Stimulated activated CD8-positive, alpha-beta memory T cell treated with anti-CD3 and anti-CD28 coated beads, Interleukin-12 subunit alpha, Interleukin-12 subunit beta, amount 100 ng/mL, for 4 hours (primary cell): ENCODE measurements at places on chromosomes 7 and 10.

DNA sequence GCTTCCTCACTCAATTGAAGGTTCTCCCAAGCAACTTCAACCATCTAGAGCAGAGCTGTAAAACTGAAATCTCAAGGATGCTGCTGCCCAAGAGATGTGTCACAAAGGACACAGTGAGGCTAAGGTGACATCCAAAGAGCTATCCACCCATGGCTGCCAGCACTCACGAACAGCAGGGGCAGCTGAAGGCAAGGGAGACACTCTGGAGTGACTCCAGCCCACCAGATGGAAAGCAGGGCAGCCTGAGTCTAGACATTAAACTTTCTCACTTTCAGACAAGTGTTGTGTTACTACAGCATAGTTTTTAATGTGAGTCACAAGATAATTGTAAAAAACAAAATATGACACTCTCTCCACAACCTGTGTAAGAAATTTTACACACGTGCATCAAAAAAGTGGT is 113.5 kb downstream of the LARP4B start:
- no peak for DNase-seq

GRCh38 chr7:123725586-123726171 is 23.1 kb downstream of the WASL start:
- no peak for DNase-seq

- no peak for DNase-seq
Observed at GRCh38 chr10:109875828-109876821, 47.2 kb downstream of the XPNPEP1 start.

DNA sequence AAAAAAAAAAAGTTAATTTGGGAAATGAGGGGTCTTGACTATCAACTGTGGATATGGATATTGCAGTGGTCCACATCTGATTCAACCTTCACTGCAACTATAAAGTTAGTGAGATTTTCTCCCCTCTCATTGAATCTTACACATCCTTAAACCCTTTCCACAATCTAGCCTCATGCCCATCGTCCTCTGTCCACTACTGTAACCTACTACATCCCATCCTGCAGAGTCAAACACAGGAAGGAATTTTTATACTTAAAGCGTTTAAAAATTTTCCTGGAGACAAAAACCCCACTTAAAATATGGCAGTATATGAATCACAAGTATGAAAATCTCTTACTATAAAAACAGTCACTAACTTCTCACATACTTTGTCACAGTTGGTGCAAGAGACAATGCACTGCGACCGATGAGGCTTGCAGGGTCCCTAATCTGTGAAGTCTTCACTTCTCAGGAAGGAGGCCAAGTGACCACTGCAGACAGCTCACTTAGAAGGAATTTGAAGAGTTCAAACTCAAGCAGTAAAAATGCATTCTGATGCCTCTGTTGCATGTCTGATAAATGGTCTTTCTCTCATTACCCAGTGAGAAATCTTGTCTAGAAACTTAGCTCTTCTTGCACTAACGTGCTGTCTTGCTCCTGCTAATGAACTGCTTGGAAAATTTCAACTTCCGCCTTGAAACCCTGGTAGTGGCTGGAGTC is 50.3 kb upstream of the ST8SIA6 start:
- DNase-seq: no peak

DNA sequence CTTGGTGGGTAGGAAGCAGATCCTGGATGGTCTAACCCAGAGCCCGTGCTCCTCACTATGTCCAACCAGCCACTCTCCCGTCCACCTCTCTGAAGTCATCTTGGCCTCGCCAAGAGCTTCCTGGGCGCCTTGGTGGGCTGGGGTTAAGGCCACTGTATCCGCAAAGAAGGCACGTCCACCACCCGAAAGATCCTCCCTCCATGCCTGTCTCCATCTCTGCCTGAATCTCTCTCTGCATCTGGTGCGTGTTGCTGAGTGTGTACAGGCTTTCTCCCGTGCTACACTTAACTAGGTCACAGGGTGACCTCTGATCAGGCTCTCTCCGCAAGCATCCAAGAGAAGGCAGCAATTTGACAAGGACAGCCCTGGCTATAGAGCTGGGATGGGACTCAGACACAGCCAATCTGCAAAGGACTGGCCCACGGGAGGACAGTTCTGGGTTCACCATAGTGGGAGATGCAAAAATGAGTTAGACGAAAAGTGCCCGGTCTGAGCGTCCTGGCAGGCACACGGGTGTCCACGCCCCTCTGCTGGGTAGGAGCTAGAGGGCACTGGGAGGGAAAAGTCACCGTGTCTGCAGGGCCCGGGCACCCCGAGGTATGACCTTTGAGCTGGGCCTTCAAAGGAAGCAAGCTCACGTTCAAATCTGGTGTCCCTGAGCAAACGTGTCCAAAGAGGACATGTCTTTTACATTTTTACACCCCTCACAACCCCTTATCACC is 9.4 kb upstream of the RFC2 start:
- no peak for DNase-seq

DNA sequence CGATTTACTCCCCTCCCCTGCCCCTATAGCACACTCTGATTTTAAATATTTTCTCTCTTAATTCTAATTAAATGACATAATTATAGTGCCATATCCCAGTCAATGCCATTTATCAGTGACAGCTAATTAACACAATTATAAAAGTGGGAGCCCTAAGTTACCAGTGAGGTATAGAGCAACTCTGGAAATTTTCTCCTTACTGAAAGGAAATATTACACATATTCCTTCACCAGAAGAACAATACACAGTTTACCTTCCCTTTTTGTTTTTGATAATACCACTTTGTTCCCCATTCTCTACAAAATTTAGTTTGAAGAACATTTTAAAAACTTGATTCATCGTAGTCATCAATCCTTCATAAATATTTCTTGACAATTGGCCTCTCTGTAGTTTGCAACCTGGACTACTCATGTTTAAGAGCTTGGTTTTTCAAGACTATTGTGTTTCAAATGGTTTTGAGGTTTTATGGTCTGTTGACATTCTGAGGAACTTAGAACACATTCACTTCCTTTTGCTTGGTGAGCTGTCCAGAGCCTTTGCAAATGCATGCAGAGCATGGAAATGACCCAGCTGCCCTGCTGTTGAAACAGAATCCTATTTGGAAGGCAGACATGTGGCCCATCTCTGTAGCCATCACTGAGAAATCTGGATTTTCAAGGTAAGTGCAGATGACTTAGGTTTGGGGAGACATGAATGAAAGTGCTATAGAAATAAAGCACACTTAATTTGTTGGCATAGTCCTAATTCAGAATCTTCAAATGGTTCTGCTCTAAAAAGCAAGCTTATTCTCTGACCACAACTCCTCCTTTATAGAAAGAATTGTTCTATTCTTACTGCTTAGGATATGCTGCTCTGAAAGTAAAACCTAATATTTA is at the start of gene GPR141:
GPR141 (plus strand) TSS at position 521 of the 875 bp plus-strand sequence. CDS start 56,628 bp downstream, outside the sequence.
- no peak for DNase-seq

DNA sequence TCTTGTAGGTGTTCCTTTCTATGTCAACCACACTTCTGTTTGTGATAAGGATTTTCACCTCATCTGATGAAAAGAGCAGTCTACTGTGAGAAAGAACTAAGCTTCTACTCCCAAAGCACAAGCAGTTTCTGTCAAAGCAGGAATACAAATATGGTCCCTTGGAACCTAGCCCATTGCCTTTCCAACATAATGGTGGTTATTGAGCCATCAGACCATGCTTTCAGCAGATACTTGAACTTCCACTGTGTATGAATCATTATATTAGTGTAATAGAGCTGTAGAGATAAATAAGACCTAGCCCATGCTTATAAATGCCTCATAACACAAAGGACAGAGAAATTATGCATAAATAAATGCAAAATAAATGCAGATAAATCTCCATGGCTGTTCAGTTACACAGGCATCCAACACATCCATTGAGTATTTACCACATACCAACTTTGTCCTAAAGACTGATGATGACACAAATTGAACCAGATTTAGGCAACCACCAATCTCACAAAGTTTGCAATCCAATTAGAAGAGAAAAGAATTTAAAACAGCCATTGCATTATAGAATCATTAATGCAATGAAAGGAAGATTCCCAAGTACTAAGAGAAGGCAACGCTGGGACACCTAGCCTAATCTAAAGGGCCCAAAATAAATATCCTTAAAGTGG is 729.4 kb upstream of the C7orf33 start:
- no peak for DNase-seq

- DNase-seq: no peak
Observed at GRCh38 chr10:28592953-28593352, 60.0 kb downstream of the WAC start.

GRCh38 chr10:5092848-5093790 is 1.1 kb upstream of the AKR1C3 start:
- DNase-seq: no peak

GRCh38 chr7:128679920-128680319 is 7.8 kb downstream of the GARIN1A start:
- DNase-seq: no peak

GRCh38 chr10:110433740-110434139 is 64.0 kb upstream of the DUSP5 start:
- DNase-seq: no peak

GRCh38 chr10:14192746-14193145 is 138.0 kb downstream of the FRMD4A start:
- no peak for DNase-seq

DNA sequence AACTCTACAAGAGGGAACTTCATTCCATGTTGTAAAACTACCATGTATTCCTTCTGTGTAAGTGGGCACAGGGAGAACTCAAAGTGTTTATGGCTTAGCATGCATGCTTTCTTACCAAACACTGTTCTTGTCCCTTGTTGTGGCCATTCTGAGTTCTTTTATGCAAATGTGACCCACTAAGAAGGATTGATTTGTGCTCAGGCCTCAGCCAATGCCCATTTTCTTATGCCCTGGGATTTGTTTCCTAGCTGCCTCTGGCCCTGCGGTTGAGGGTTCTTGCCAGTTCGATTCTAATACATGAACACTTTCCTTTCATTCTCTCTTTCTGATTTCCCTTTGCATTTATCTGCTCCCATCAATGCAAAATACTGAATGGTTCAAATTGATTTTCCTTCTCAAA is 316.7 kb downstream of the NRG3 start:
- DNase-seq: no peak

DNA sequence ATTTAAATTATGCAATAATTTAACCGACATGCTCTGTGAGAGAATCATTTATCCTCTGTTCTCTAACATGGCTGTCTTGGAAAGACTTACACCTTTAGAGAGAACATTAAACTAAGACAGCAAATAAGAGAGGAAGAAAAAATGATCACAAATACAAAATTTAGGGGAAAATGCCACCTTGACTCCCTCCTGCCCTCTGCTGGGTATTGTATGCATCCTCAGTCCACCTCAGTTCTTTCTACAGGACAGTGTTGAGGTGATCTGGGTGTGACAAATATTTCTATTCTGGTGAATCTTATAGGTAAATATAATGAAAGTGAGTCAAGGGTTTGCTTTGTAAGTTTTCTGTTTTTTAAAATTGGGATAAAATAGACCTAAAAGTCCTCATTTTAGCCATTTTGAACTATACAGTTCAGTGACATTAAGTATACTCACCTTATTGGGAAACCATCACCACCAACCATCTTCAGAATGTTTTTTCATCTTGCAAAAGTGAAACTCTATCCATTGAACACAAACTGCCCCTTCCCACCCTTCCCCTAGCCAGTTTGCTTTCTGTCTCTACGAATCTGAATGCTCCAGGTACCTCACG is 61.5 kb upstream of the ELMO1 start:
- DNase-seq: no peak

DNA sequence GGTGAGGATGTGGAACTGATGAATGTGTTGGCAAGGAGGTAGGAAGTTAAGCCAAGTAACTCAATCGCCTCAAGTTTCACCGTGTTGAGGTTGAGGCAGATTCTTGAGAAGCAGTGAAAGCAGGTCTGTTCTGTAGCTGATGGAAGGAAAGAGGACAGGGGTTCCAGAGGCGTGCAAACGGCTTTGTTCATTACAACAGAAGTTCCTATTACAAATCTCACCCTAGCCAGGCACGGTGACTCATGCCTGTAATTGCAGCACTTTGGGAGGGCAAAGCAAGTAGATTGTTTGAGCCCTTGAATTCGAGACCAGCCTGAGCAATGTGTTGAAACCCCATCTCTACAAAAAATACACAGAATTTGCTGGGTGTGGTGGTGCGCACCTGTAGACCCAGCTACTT is 36.9 kb upstream of the PTF1A start:
- no peak for DNase-seq

DNA sequence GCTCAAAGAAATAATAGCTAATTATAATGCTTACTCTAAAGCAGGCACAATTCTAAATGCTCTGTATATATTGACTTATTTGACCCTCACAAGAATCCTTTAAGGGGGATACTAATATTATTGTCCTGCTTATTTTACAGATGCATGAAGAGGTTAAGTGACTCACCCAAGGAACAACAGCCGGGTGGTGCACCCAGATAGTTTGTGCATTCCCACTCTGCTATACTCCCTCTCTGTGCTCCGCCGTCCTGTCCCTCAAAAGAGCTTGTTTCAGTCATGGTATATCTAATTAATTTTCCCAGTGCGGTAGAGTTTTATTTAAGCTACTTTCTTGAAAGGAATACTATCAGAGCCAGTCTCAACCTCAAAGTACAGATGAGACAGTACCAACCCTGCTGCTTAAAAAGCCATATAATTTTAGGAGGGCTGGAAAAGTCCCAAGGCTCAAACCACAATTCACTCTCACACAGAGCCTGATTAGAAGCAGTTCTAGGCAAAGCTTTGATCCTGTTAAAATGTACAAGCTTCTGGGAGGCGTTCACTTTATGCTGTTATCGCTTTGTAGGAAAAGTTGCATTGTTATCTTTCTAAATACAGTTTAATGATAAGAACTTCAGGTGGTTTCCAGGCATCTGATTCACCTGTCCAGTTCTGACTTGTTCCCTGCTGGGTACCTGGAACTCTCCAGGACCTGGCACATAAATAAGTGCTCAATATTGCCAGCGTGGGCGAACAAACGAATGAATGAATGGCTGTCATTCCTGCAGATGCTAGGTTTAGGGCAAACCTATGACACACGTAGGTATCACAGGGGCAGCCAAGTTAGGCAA is 261.5 kb upstream of the KLF14 start:
- no peak for DNase-seq

DNA sequence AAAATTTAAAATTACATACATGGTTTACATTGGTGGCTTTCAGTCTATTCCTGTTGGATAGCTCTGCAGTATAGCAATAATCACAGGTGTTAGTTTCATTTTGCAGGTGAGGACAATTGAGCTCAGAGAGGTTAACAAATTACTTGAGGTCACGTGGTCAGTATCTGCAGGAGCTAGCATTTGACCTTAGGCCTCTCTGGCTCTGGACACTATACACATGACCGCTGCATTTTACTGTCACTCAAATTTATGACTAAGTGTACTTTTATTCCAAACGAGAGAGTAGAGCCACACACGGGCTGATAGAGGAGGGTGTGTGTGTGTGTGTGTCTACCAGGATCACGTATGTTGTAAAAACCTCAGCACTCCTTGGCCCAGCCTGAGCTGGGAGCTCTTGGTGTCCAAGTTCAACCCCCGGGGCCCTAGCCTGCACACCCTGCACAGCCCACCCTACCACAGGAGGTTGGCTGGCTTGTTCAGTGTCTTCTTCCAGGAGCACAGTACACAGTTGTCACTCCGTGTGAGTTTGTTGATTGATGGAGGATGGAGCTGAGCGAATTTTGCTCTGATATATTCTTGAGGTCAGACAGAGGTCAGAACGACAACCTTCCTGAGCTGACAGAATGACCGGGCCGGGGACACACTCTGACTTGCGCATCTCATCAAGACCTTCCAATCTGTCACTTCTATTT is 272.7 kb downstream of the GFRA1 start:
- DNase-seq: no peak
